Gastroesophageal sphincter (tissue), 4 donors: ENCODE measurements at places on chromosomes 16 and 17. TPM values are rescaled to one million over a fixed set of nuclear protein-coding genes. Genes with fewer than 3 reads are reported as not detected.

Gene GNG13
- total RNA-seq, result not detected

Gene FAM171A2
- total RNA-seq, result not detected

Gene TRPV3
- 0.67 TPM for total RNA-seq

Gene SEC14L1
- 41.2 TPM for total RNA-seq

Gene CASKIN1
- 0.27 TPM for total RNA-seq

Gene PRKCB
- total RNA-seq, result 13.6 TPM

Gene FOXJ1
- not detected for total RNA-seq

Gene TMEM220
- total RNA-seq, result 14.0 TPM

Gene PRSS36
- 15.3 TPM for total RNA-seq

Gene SGCA
- total RNA-seq, result 113 TPM

Gene CES2
- 32.6 TPM for total RNA-seq

Gene C16orf96
- total RNA-seq, result 0.40 TPM

Gene ZNF48
- 12.1 TPM for total RNA-seq

Gene PRAC2
- not detected for total RNA-seq

Gene CSH2
- not detected for total RNA-seq
